ENCODE measurements at places on chromosomes 1 and 21. TPM values are rescaled to one million over a fixed set of nuclear protein-coding genes. Genes with fewer than 3 reads are reported as not detected.

The RPE65 gene
- total RNA-seq: not detected

The ZSCAN20 gene
- 5.9 TPM for total RNA-seq

The FAM43B gene
- 3.5 TPM for total RNA-seq

The ANGPTL3 gene
- total RNA-seq: not detected

The LORICRIN gene
- total RNA-seq: not detected

The IFNLR1 gene
- 1.9 TPM for total RNA-seq

The RBM11 gene
- not detected for total RNA-seq

The ADAMTS4 gene
- 0.39 TPM for total RNA-seq

The GJC2 gene
- total RNA-seq: 0.17 TPM

The CELA3A gene
- total RNA-seq: not detected

The LIPI gene
- total RNA-seq: not detected

The IBA57 gene
- 1.5 TPM for total RNA-seq

The ITGB2 gene
- total RNA-seq: 0.10 TPM

The PKP1 gene
- not detected for total RNA-seq

The HAO2 gene
- not detected for total RNA-seq

The TRIM17 gene
- total RNA-seq: not detected

The C8B gene
- total RNA-seq: not detected

The PLA2G2D gene
- total RNA-seq: not detected

The SLC16A4 gene
- total RNA-seq: 30.0 TPM

The CCDC181 gene
- 0.37 TPM for total RNA-seq
